ENCODE measurements at places on chromosomes 12 and 14. TPM values are rescaled to one million over a fixed set of nuclear protein-coding genes. Genes with fewer than 3 reads are reported as not detected.

PRR4 gene
- 0.83 TPM for total RNA-seq

KLHDC1 gene
- total RNA-seq, result 1.2 TPM

TOMM20L gene
- 0.25 TPM for total RNA-seq

TMEM233 gene
- 0.52 TPM for total RNA-seq
